ENCODE measurements at places on chromosomes 6 and 20.

DNA sequence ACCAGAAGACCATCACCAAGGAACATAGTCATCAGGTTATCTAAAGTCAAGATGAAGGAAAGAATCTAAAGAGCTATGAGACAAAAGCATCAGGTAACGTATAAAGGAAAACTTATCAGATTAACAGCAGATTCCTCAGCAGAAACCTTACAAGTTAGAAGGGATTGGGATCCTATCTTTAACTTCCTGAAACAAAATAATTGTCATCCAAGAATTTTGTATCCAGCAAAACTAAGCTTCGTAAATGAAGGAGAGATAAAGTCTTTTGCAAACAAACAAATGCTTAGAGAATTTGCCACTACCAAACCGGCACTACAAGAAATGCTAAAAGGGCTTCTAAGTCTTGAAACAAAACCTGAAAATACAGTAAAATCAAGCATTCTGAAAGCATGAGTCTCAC is 71.0 kb downstream of the HECA start:
- DNase-seq = no peak

DNA sequence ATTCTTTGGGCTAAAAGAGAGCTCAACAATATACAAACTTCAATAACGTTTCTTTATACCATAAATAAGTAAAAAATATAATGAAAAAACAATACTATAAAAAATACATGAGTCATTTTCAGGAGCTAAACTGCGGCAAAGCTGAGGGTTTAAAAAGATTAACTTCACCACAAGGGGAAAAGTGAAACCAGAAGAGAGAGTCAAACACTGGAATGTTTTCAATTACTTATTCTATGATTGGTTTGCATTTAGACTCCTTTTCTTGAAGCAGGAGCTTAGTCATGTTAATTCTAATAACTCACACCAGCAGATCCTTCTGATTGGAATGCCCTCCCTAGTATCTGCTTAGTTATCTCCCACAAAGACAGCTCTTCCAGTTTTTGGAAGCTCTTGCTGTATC is 627.3 kb downstream of the UTRN start:
- no peak for DNase-seq

GRCh38 chr6:12125396-12125795 is 113.3 kb downstream of the HIVEP1 start:
- DNase-seq = no peak

- no peak for DNase-seq
Observed at GRCh38 chr6:107959392-107959791, 1.4 kb upstream of the SEC63 start.

DNA sequence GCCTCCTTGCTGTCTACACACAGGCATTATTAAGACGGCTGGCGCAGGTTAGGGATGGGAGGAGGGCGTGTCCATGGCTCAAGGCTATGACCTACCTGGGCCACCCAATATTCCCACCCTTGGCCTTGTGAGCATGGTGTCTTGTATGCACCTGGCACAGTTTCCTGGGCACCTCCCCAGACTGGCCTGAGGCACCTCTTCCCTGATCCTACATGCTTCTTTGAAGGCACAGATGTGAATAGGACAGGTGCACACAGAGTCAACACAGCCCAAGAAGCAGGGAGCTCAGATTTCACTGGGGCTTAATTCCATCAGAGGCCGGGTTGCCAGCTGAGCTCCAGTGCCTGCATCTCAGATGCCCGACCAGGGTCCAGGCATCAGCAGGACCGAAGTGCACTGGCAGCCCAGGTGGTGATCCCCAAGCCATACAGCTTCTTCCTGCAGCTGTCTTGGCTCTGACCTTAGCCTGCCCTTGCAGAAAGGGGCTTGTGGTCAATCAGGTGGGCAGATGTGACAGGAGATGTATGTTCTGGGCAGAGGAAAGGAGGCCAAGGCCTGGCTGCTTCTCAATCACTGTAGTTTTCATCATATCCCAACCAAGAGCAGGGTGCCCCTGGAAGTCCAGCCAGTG is 287.7 kb downstream of the CLIC5 start:
- no peak for DNase-seq

DNA sequence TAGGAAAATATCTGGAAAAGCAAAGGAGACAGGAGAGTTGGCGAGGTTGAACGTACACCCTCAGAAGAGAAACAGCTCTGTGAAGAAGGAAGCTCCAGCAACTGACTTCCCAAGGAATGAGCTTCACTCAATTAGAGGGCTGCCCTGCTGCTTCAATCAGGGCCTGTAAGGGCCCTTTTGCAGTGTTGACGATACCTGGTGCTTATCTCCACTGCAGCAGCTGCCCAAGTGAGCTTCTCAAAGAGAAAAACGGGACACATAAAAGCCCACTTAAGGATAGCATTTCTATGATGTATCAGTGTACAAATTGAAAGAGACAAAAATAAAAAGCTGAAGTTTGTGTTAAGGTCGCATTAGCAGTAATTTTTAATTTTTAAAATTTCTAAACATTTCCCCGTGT is 16.4 kb downstream of the SEC63 start:
- DNase-seq = no peak

DNA sequence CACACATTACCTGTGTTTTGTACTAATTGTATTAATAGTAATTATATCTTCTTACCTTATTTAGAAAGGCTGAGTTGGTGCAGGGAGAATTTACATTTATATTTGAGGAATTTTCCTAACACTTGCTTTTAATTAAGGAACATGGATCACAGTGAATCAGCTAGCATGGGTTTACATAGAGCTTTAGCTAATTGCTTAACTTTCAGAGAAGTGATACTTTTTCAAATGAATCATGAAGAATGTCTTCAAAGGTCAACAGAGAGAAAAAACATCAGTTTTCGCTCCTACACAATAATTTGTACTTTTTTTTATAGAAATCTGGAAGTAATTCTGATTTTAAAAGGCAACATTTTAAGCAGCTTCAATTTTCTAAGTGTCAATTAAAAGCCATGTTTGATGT is 195.0 kb upstream of the HEY2 start:
- no peak for DNase-seq

DNA sequence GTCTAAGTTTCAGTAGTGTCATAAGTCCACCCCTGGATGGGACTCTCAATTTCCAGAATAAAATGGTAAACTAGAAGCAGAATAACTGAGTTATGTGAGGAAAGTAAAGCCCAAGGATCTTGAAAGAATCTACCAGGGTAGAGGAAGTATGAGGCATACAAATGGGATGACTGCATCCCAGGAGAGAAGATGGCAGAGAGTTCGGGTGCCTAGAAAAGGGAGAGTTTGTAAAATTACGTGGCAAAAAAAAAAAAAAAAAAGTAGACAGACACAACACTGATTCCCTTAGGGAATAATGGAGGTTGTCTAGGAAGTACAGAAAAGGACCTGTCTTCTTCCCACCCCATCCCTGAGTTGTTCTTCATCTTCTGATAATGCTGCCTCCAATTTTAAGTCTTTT is 3.4 kb downstream of the GABBR1 start:
- no peak for DNase-seq

DNA sequence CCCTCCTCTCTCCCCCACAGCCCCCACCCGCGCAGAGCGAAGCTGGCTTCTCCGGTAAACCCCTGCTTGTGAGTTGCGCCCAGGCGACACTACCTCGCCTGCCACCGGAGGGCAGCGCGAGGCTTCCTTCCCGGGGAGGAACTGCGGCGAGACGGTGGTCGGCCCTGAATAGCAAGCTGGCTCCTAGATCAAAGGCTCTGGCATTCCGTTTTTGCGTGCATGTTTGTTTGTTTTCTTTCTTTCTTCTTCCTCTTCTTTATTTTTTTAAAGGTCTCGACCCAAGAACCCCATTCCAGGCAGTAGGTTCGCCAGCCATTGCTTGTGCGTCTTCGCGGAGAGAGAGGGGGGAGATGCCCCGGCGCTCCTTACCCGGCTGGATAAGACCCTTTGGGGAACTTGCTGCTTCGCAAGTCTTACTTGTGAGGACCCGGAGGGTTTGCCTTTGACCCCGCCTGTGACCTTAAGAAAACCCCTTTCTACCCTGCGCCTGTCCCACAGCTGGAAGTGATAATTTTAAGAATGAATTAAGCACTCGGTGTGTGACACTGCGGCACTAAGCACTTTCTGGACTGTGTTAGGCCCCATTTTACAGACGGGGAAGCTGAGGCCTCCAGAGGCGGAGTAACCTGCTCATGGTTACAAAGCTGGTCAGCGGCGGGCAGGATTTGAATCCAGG is 92.7 kb upstream of the SIRPA start:
- no peak for DNase-seq

DNA sequence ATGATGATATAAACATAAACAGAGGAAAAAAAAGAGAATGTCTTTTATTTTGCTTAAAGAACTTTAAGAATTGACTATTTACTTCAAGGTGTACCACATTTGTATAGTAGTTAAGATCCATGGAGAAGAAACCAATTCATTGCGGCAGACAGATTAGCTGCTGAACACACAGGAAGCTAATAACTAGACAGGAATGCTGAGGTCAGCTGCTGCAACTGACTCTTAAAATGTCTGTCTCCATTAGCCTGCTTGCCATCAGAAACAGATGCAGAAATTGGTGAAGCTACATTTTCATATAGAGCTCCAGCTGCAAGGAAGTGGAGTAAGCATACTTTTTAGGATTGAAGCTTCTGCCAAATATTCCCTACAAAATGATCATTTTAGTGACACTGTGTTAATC is 939.5 kb downstream of the EPHA7 start:
- no peak for DNase-seq

DNA sequence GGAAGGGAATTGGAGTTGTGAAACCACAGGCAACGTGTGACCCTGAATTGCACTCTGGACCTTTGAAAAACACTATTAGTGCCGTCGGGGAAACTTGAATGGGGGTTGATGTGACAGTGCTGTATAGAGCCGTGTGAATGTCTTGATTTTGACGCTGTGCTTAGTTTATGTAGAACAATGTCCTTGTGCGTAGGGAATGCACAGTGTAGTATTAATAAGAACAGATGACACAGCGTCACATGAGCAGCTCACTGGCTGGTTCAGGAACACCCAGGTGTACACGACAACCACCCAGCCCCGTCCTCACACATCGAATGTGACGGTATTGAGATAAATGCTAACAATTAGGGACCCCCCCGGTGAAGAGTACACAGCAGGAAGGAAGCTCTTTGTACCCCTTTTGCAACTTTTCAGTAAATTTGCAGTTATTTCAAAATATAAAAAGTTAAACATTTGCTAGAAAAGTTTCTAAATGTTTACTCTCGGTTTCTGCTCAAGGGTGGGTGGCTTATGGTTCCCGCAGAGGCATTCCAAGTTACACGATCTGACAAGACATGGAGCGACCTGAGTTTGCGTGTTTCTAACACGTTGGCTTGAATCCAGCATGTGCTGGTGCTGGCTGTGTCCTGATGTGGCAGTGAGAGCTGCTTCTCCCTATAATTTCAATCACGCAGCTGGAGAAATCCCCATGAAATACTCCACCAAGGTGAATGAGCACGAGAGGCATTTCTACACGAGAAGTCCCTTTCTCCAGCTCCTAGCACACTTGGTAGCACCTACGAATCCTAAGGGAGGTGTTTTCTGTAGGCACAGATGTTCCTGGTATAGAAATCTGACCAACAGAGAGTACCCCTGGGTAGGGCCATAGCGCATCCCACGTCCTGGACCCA is 208.0 kb upstream of the EXOC2 start:
- DNase-seq = no peak

DNA sequence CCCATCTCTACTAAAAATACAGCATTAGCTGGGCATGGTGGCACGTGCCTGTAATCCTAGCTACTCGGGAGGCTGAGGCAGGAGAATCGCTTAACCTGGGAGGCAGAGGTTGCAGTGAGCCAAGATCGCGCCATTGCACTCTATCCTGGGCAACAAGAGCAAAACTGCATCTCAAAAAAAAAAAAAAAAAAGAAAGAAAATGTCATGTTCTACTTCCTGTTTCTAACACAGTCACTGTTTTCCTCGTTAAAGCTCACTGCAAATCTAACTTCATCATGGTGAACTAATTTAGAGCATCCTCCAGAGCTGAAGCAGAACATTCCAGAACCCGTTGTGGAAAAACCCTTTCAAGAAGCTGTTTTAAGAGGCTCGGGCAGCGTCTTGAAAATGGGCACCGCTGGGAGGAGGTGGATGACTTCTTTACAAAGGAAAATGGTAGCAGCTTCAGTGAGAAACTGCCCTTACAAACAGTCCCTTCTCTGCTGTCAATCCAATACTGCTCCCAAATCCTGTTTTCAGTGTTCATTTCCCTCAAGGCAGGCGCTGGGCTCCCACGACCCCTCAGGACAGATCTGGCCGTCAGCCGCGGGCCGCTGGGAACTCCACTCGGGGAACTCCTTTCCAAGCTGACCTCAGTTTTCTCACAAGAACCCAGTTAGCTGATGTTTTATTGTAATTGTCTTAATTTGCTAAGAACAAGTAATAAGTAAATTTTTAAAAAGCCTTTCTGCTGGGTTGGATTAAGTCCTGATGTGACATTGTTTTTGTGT is 12.5 kb downstream of the CTSZ start:
- DNase-seq = no peak

- no peak for DNase-seq
Observed at GRCh38 chr20:56604673-56605072, 24.4 kb upstream of the TFAP2C start.

DNA sequence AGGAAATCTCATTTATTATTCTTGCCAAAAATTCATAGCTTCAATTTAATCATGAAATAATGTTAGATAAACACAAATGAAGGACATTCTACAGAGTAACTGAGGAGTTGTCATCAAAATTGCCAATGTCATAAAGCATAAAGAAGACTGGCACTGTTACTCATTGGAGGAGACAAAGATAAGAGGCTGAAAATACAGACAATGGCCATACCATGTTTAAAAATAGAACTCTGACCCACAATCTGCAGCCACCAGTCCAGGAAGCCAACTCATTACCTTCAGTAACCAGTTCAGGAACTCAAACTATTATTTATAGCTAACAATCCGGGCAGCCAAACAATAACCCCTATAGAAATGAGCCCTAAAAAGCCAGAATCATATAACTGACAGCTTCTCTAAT is 795.6 kb downstream of the TENT5A start:
- no peak for DNase-seq

DNA sequence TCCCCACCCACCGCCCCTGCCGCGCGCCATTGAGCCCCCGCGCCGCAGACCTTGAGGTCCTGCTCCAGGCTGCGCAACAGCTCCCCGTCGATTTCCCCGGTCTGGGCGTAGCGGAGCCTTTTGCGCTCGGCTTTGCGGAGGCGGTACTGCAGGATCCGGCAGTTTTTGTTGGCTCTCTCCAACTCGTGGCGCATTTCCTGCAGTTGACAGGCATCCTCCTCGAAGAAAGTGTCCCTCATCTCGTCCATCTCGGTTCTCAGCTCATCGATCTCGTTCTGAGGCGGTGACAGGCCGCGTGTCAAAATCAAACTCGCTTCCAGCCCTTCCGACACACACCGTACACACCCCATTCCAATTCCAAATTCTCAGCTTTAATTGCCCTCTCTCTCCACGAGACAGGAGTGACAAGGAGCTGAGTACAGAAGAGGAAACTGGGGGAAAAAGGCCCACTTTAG is 4.3 kb downstream of the MTCL3 start:
- DNase-seq = peak; percentile 35

Measured in activated effector memory CD4-positive, alpha-beta T cell treated with Interleukin-2 at 50 U/mL for 16 hours (primary cell).